AML-193 (cell line): ENCODE measurements at places on chromosomes 1 and 21.

DNA sequence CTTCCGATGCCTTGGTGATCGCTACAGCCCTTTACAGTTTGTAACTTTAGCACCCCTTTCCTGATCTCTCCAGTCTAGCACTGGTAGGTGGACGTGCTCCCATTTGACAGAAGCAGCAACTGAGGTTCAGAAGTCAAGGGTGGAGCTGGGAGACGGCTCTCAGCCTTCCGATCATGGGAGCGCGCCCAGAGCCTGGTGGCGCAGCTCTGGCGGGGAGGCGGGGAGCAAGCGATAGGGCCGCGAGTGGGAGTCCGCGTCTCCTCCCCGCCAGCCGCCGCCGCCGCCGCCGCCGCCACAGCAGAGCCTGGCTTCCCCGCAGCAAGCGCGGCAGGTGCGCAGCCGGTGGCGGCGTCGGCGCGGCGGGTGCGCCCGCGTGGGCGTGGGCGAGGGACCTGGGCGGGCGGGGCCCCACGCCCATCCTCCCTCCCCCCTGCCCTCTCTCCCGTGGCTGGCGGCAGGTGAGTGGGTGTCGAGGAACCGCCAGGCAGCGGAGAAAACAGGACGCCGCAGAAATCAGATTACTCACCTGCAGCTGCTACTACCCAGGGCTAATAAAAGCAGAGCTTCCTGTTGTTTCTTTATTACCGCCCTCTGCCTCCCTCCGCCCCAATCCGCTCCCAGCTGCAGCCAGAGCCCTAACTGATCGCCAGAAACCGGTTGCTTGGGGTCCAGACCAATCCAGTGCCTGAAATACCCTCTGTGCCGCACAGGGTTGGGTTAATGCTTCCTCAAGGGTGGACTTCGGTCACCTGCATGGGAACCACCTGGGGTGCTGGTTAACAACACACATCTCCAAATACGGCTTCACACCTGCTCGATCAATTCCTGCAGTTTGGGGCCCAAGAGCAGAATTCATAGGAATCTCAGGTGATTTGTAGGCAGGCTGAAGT lies 60.2 kb upstream of the ID3 start:
- no peak for DNase-seq

GRCh38 chr1:234114648-234115307 lies 210.3 kb downstream of the SLC35F3 start:
- DNase-seq = peak; percentile 37

- DNase-seq = no peak
These were observed 43.5 kb upstream of the NEK7 start for GRCh38 chr1:198113342-198113750.

GRCh38 chr1:116990612-116991151 lies 10.9 kb upstream of the CD101 start:
- peak; percentile 73 for DNase-seq

DNA sequence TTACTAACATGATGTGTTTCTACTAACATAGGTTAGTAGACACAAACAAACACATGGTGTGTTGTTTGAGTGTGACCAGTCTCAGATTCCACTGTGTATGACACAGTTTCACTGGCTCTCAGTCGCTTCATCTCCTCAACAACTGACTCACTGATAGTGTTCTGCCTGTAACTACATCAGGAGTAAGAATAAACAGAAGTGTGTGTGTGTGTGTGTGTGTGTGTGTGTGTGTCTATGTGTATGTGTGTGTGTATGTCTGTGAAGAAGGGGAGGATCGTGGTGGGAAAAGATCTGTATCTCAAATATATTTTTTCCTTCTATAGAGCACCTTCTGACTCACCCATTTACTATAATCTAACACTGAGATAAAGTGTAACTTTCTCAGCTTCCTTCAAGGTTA lies 391.0 kb downstream of the PTPRC start:
- DNase-seq = no peak

DNA sequence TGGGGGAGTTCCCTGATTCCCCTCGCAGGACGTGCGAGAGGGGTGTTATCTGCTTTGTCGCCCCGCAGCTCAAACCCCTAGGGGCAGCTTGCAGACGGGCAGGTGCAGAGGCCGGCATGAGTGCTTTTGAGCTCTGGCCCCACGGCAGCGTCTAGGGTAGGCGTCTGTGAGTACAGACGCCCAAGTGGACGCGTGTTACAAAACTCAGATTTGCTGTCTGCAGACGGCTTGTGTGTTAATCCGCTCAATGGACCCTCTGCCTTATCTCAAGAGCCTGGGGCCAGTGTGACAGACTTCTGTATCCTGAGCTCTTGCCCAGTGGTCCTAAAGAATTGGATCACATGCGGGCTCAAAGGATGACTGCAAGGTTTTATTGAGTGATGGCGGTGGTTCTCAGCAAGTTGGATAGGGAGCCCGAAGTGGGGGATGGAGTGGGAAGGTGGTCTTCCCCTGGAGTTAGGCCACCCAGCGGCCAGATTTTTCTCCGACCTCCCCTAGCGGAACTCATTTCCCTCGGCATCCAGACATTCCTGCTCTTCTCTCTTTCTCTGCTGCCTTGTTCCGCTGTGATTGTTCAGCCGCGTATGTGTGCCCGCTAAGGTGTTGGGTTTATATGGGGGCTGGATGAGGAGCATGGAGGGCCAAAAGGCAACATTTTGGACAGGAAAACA lies 9.4 kb downstream of the CFHR4 start:
- DNase-seq = no peak

DNA sequence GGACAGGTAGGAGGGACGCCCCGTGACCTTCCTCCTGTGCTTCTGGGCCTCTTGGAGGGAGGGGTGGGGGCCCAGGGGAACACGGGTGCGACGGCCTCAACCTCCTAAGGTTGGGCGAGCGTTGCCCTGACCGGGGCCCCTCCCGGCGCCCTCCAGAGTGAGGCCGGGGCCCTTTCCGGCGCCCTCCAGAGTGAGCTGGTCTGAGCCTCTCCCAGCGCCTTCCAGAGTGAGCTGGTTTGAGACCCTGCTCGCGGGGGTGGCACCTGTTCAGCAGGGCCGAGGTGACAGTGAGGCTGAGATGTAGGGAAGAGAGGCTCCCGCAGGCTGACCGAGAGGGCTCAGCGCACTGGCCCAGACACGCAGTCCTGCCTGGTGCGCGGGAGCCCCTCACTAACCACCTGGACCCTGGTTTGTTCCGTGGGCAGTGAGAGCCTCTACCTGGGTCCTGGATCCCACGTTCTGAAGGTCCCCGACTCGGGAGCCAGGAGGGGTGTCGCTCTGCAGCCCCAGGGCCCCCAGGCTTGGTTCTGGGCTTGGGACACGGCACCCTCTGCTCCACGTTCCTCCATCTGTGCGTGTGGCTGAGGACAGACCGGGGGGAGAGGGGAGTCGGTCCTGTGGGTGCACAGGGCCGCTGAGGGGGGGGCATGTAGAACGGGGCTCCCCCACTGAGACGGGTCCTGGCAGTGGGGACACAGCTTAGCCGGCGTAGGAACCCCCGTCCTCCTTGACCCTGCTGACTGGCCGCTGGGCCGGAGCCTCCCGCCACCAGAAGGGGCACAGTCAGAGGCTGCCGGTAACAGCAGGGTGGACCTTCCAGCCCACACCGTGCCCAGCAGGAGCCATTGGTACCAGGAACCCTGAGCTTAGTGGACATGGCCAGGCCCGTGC lies 1.4 kb downstream of the COL6A1 start:
- DNase-seq = no peak

DNA sequence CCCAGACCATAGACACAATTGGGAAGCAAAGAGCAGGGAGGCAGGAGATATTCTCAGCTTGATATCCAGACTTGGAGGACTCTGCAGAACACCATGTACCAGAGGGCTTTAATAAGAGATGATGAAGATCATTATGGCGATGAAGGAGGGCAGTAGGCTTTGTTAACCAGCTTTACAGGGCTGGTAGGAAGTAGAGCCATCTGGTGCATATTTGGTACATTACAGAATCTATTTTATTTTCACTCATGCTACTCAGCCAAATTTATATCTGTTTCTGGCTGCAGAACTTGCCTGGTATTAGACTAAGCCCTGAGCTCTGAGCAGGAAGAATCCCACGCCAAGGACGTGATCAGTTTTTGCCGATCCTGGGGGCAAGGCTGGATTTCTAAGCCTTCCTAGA lies 61.8 kb upstream of the SYT6 start:
- DNase-seq = no peak

DNA sequence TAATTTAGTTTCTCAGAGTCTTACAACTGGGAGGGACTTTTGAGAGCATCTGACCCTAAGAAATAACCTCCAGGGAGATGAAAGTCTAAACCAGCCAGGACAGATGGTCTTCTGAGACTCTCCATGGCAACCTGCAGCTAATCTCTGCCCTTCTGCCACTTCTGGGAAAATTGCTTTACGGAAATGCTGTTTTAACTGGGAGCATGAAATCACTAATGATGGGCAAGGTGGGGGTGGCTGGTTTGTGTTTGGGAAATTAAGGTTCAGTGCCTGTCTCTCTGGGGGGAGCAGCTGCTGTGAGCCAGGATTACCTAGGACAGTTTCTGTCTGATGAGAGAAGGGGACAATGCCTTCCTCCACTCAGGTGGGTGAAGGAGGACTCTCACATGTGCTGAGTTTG lies 33.2 kb downstream of the ROR1 start:
- no peak for DNase-seq

DNA sequence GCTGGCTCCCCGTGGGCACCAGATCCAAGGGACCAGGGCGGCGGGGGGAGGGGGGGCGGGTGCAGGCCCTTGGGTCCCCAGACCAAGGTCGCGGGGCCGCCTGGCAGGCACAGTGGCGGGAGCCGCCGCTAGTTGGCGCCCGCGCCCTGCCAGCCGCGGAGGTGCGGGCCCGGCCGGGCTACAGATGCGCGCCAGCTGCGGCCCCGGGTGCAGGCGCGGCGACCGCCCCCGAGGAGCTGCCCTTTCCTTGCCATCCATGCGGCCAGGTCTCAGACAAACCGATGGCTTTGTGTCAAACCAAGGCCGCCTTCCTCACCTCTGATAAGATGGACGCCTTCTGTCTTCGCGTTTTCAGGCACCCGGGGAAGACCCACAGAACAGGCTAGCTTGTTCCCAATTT lies 2.2 kb upstream of the RUNX3 start:
- DNase-seq = peak; percentile 35

- no peak for DNase-seq
These were observed 40.5 kb upstream of the KCNE1 start for GRCh38 chr21:34552360-34553098.

DNA sequence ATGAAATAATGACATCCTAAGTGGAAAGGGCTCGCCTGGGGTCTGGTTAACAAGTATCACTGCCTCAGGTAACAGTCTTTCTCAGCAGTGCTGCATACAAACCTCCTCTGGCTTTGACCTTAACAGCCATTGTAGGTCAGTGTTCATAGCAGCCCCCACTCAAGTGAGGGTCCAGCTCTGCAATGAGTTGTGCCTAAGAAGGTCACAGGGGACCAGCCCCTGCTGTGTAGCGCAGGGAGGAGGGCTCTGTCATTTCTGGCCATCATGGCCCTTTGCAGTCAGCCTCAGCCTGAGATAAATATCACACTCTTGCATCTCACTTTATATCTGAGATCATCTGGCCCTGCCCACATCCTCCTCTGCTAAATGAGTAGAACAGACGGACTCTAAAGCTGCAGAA lies 18.1 kb upstream of the MYSM1 start:
- DNase-seq = no peak

DNA sequence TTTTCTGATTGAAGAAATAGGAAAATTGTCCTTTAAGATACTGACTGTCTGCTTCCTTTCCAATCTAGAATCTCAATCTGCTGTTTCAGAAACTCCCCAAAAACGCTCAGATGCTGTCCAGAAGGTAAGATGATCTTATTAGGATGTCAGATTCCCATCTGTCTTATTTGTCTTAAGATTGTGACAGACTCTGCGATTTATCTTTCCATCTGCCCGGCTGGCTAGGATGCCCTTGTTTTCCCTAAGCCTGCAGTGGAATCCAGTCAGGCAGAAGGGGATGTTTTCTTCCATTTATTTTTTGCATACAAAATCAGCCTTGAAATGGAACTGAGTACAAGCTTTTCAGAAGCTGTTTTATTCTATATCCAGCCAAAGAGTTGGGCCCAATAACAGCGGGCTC lies 96.5 kb downstream of the FMN2 start:
- no peak for DNase-seq

- no peak for DNase-seq
These were observed 102.6 kb downstream of the ADSS2 start for GRCh38 chr1:244349103-244349531.

- no peak for DNase-seq
These were observed 40.5 kb upstream of the PAXBP1 start for GRCh38 chr21:32812035-32812434.

GRCh38 chr1:174190691-174191199 lies 31.4 kb downstream of the RABGAP1L start:
- DNase-seq = no peak

GRCh38 chr1:160216301-160216700 lies 11.1 kb downstream of the PEA15 start:
- no peak for DNase-seq

DNA sequence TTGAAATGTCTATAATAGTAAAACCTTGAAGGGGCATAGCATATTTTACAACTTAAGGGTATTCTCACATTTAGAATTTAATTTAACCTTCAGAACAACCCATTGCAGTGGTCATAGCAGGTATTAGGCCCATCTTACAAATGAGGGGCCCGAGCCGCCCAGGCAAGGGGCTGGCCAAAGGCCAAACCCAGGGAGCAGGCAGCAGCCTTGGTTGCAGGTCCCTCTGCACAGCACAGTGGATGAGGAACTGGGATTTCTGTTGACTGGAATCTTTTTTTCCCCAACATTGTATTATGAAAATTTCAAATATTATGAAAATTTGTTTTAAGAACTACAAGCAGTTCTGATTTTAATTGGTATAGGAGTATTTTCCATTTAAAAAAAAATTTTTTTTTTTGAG lies 33.2 kb downstream of the CCSAP start:
- no peak for DNase-seq

- peak; percentile 56 for DNase-seq
These were observed 11.2 kb downstream of the CD84 start for GRCh38 chr1:160567858-160568682.

DNA sequence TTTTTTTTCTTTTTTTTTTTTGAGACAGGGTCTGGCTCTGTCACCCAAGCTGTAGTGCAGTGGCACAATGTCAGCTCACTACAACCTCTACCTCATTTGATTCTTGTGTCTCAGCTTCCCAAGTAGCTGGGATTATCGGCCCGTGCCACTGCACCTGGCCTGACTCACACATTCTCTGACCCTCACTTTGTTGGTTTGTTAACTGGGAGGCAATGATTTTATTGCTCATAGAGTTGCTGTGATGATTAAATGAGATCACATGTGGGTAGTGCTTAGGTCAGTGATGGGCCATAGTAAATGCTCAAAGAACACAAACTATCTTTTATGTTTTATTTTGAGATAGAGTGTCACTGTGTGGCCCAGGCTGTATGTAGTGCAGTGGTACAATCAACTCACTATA lies 47.3 kb upstream of the SSBP3 start:
- DNase-seq = no peak

DNA sequence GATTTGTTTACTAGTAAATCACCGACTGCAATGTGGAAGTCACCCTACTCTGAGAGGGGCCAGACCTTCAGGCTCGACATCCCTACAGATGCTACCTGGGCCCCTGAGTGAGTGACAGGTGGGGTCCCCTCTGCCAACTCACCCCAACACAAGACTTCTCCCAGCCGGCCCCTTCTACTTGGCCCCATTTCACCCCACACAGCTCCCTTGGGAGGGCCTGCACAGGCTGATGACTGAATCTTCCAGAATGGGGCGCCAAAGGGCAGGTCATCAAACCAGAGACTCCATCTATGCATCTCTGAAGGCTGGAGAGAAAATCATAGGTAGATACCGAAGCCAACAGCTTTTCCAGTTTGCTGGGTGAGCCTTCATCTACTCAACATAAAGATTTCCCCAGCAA lies 9.4 kb upstream of the S100A8 start:
- DNase-seq = no peak

- no peak for DNase-seq
These were observed 1.8 kb downstream of the CTTNBP2NL start for GRCh38 chr1:112397841-112398240.
